ENCODE measurements at places on chromosomes 1 and 21. TPM values are rescaled to one million over a fixed set of nuclear protein-coding genes. Genes with fewer than 3 reads are reported as not detected.
A peak's percentile ranks its signal among the peaks of the same experiment; 100 is the strongest.

DNA sequence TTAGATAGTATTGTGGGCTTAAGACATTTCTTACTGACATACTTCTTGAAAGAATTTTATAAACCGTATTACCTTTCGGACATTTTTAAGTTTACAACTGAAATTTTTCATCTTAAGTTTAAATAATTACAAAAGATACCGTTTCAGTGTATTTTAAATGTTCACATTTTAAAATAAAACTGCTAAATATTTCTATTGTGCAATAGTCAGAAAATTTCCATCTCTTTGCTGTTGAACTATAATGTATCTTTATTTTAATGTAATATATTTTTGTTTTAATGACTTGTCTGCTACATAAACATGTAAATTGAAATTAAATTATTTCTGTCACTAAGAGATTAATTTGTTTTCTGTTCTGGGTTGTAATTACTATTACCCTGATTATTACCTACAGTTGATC lies 74.2 kb upstream of the KIAA1614 start:
- H3K4me1 ChIP-seq = no peaks in the 10 kb centered on the region
- H3K36me3 ChIP-seq = no peaks in the 10 kb centered on the region
- no peak overlapping the region for H3K4me3 ChIP-seq
- H3K27ac ChIP-seq = no peak overlapping the region

GCSAML gene
- not detected for total RNA-seq

DNA sequence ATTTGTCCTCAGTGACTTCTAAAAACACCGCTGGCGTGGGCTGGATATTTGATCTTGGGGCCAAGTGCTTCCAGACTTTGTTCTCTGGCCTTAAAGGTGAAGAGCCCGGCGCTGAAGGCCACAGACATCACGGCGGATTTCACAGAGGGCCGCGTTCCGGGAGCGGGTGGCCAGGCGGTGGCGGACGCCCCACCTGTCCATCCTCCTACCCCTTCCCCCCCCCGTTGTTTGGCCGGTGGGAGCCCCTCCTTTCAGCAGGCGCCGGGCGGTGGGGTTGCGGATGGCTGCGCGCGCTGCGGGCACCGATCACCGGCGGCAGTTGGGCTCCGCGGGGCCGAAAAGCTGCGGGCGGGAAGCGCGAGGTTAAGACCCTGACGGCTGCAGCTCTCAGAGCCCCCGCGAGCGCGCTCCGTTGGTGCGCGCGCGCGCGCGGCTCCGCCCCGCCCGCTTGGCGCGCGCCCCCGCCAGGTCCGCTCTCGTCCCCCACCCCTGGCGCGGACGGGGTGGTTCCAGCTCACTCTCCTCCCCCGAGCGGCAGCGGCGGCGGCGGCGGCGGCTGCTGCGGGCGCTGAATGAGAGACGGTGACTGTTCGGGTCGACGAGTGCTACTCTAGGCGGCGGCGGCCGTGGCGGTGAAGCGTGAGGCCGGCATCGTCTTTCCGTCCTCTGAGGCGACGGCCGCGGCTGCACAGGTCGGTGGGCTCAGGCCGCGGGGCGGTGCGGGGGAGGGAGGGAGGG lies at the start of gene RALGPS2:
Gene RALGPS2, plus strand, starts transcription at position 517 of the 738 bp plus-strand sequence. CDS start 51,521 bp downstream, outside the sequence.
- DNase-seq = peak; percentile 72
- H3K4me3 ChIP-seq = peak within 1 kb of the TSS; percentile 93
- peaks cover 24% of the 10 kb centered on the region for H3K4me1 ChIP-seq
- peak within 1 kb of the TSS; percentile 76 for H3K27ac ChIP-seq
- H3K36me3 ChIP-seq = no peaks in the 10 kb centered on the region

LDLRAD1 gene
- not detected for total RNA-seq

- H3K27me3 ChIP-seq = peaks cover 45% of the 10 kb centered on the region
- no peaks in the 10 kb centered on the region for H3K4me1 ChIP-seq
- no peaks in the 10 kb centered on the region for H3K36me3 ChIP-seq
These were observed 306.3 kb upstream of the POU3F1 start for GRCh38 chr1:38352869-38353268.

DNA sequence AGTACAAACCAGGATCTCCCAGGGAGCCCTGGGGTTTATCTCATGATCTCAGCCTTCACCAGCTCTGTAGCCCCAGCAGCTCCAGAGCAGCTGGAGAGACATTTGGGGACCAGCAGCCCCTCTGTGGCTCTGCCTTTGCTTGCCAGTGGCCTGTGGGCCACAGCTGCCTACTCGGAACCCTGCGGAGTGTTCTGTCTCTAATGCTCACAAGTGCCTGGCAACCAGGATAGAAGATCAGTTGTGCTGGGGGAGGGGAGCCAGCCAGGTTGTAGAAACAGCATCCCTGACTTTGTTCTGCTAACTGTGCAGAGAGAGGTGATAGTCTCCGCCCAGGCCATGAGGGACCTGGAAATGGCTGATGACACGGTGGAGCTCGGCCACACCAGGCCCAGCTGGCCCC lies 50.9 kb upstream of the KCNJ15 start:
- H3K27ac ChIP-seq = no peak overlapping the region
- H3K4me1 ChIP-seq = no peaks in the 10 kb centered on the region

GRCh38 chr1:229342656-229343569 lies at the start of gene CCSAP:
Gene CCSAP (minus strand): TSS chr1:229343047. CDS start chr1:229342465, 582 bp downstream.
- H3K36me3 ChIP-seq = no peaks in the 10 kb centered on the region
- H3K4me3 ChIP-seq = peak within 1 kb of the TSS; percentile 96
- peaks cover 23% of the 10 kb centered on the region for H3K4me1 ChIP-seq
- H3K27me3 ChIP-seq = no peaks in the 10 kb centered on the region
- H3K27ac ChIP-seq = no peak within 1 kb of the TSS

LCE2A gene
- total RNA-seq = not detected

- no peaks in the 10 kb centered on the region for H3K36me3 ChIP-seq
- H3K4me1 ChIP-seq = no peaks in the 10 kb centered on the region
- H3K27ac ChIP-seq = no peak overlapping the region
These were observed 126.2 kb downstream of the TLR5 start for GRCh38 chr1:223016890-223017289.

RBM11 gene
- total RNA-seq = 2.1 TPM

HLX gene
- total RNA-seq = 8.1 TPM

GRCh38 chr21:39854572-39854971 lies 12.7 kb upstream of the PCP4 start:
- no peaks in the 10 kb centered on the region for H3K36me3 ChIP-seq
- no peak overlapping the region for H3K27ac ChIP-seq
- DNase-seq = no peak
- no peak overlapping the region for H3K4me3 ChIP-seq
- H3K27me3 ChIP-seq = no peaks in the 10 kb centered on the region

DNA sequence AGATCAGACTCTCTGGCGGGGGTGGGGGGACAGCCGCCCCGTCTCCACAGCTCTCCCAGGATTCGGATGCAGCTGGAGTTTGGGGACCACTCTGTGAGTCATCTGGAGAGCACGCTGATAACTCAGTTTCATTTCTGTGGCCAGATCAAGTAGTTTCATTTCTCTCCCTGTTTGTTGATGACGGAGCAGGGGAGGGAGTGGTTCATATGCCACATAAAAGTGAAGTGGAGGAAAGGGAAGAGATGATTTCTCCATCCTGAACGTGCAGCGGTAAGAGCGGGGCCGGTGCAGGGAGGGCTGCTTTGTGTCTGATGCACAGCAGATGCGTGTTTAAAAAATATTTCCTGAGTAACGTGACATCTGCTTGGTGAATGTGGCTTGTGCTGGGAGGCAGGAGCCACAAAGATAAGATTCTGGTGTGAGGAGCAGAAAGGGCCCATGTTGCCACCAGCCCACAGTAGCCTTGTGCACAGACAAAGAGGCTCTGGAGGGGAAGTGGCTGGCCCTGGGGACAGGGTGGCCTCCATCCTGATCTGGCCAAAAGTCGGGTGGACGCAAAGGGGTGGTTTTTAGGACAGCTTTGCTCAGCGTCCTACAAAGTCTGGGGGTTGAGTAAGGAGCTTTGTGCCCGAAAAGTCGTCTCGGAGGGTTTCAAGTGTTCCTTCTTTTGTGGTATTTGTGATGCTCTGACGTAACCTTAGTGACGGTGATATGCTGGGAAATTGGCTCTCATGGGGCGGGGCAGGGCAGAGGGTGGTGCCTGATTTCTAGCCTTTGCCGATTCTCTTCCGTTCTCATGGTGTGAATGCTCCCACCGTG lies at the start of gene MX2:
Gene MX2, plus strand, starts transcription at position 242 of the 819 bp plus-strand sequence. CDS start 14,880 bp downstream, outside the sequence.
- peak within 1 kb of the TSS; percentile 25 for H3K4me3 ChIP-seq
- H3K4me1 ChIP-seq = peaks cover 9% of the 10 kb centered on the region
- peak; percentile 48 for DNase-seq
- no peak within 1 kb of the TSS for H3K27ac ChIP-seq

GRCh38 chr1:107057197-107058133 lies 991 bp downstream of the PRMT6 start:
- H3K27me3 ChIP-seq = no peaks in the 10 kb centered on the region
- H3K36me3 ChIP-seq = peaks cover 10% of the 10 kb centered on the region
- peak; percentile 64 for DNase-seq
- H3K4me3 ChIP-seq = peak overlapping the region; percentile 97
- peak overlapping the region; percentile 36 for H3K27ac ChIP-seq

Measured in PC-3 (cell line).